ENCODE measurements at places on chromosomes 4 and X.

GRCh38 chr4:14856062-14856933, 146.0 kb upstream of the CPEB2 start:
- no peak for DNase-seq

GRCh38 chr4:4857001-4857808, 2.3 kb upstream of the MSX1 start:
- no peak for DNase-seq

GRCh38 chrX:155544881-155545280, 67.9 kb downstream of the TMLHE start:
- DNase-seq: no peak

- no peak for DNase-seq
These were observed 103.2 kb downstream of the ANXA3 start for GRCh38 chr4:78654807-78655206.

- DNase-seq: no peak
These were observed 35.4 kb upstream of the PAGE4 start for GRCh38 chrX:49793686-49794085.

DNA sequence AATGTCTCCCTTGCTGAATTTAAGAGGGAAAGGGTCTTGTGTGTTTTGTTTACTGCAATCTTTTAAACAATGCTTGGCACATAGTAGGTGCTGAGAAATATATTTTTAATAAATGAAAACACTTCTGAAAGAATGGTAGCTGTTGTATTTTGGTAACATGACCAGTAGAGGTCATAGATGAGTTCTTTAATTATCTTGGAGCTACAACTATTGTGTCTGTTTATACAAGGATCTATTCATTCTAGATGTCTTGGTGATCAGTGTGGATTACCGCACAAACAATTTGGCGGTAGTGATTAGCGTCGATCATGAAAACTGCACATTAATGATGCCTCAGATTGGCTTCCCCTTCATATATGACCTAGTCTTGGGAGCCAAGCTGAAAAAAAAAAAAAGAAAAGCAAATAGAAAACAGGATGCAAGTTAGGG, 21.4 kb upstream of the SCRG1 start:
- DNase-seq: no peak

GRCh38 chr4:154137320-154137905, 348.5 kb upstream of the SFRP2 start:
- no peak for DNase-seq

GRCh38 chrX:147679356-147680005, 232.2 kb upstream of the FMR1 start:
- no peak for DNase-seq

GRCh38 chr4:10554694-10555093, 97.5 kb upstream of the ZNF518B start:
- no peak for DNase-seq

- no peak for DNase-seq
These were observed 2.1 kb upstream of the KDR start for GRCh38 chr4:55127521-55127920.

- no peak for DNase-seq
These were observed 124.4 kb downstream of the RELL1 start for GRCh38 chr4:37561803-37562207.

- no peak for DNase-seq
These were observed 41.6 kb downstream of the EVC2 start for GRCh38 chr4:5666741-5667140.

DNA sequence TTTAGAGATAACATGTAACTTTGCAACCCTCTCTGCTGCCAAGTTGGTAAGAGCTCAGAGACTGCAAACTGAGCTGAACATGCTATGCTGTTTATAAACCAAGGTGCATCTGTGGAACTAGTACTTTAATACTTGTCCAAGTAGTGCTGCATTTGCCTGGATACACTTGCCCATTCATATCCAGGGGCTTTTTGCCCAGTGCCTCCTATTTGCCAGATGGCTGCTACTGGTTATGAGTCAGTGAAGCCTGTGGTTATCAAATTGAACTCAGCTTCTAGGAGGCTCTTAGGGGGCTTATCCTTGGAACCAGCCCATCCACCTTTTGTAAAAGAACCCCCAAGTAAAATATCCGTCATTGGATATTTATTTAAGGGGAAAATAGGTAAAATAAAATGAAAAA, 79.6 kb downstream of the AFF2 start:
- DNase-seq: no peak

DNA sequence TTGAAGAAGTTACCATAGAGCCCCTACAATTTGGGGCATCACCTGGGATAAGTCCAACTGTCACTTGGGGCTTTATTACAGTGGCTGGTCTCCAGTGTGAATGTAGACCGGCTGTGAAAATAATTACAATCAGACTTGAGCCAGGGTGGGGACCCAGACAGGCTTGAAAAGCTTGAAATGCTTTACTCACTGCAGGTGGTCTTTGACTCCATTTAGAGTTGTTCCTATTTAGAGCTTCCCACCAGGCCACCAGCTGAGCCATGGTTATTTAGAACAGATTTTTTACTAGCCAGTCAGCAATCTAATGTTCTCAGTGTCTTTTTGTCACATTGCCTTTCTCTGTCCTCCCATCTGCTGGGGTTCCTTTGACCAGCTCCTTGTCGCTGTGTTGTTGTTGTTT, 5.7 kb downstream of the ARHGAP10 start:
- no peak for DNase-seq

DNA sequence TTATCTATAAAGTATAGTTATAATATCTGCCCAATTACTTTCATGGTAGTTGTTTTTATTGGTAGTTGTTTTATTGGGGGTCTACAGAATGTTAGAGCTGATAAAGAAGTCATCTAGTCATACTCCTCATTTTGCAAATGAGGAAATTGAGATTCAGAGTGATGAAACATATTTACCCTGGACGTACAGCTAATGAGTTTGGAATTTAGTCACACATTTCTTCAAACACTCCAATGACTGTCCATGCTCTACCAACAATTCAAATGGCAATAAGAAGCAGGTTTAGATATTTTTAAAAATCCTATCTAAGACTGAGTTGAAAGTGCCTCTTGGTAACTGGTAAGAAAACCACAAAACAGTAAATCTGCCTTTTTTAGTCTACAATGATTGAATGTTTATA, 98.2 kb downstream of the MAGEC1 start:
- DNase-seq: no peak

DNA sequence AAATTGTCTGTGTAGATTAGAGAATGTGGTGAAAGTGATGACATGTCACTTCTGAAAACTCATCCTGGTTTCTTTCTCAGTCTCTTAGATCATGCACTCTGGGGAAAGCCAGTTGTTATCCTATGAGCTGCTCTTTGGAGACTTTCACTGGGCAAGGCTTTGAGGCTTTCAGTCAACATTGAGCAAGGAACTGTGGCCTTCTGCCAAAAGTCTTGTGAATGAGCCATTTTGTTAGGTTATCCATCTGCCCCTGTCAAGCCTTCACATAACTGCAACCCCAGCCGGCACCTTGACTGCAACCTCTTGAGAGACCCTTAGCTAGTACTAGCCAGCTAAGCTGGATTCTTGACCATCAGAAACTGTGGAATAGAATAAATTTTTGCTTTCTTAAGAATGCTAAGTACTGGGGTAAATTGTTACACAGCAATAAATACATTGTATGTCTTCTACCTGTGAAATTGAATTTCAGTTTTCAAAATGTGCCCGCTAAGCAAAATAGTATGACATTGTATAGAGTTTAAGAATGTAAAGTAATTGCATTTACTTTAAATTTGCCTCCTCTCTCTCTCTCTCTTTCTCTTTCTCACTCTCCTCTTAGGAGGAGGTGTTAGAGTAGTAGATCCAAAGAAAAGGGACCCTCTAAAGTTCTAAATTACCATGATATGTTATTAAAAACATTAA, 1273.0 kb downstream of the RAPGEF2 start:
- DNase-seq: no peak

- DNase-seq: no peak
These were observed 9.0 kb downstream of the FUNDC2 start for GRCh38 chrX:155035688-155036087.

- DNase-seq: no peak
These were observed 91.5 kb upstream of the ZNF827 start for GRCh38 chr4:146029939-146030710.

GRCh38 chrX:46256875-46257274, 288.3 kb downstream of the ZNF674 start:
- no peak for DNase-seq

DNA sequence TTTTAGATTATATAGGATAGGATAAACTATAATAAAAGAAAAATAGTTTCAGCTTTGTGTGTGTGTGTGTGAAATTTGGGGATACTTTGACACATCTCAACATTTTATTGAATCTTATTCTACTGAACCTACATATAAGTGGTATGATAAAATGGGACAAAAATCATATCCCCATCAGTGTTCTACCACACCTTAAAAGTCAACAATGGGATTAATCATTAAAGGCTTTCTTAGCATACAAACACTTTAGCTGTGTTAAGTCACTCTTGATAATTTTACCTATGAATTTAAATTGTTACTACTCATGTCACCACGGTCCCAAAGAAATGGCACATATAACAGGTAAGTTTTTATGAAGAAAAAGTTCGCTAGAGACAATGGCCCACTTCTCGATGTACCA, 37.7 kb upstream of the LRBA start:
- no peak for DNase-seq

DNA sequence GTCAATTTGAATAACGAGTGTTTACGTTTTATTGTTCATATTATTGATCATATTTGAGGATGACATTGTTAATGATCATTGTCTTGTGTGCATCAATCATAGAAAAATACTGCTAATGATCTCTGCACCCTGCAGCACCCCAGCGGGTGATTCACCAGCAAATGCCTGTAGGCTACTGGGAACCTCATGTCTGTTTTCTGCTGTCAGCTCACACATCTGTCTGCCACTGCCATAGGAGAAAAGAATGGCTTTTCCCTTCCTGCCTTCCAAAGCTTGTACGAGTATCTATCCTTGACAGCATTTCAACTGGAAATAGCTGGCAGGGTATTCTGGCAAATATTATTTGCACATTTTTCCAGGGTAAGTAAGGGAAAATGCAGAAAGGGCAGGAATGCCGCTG, 272.1 kb upstream of the TRAM1L1 start:
- no peak for DNase-seq

- DNase-seq: no peak
These were observed 30.4 kb upstream of the LAMP2 start for GRCh38 chrX:120499301-120500072.

DNA sequence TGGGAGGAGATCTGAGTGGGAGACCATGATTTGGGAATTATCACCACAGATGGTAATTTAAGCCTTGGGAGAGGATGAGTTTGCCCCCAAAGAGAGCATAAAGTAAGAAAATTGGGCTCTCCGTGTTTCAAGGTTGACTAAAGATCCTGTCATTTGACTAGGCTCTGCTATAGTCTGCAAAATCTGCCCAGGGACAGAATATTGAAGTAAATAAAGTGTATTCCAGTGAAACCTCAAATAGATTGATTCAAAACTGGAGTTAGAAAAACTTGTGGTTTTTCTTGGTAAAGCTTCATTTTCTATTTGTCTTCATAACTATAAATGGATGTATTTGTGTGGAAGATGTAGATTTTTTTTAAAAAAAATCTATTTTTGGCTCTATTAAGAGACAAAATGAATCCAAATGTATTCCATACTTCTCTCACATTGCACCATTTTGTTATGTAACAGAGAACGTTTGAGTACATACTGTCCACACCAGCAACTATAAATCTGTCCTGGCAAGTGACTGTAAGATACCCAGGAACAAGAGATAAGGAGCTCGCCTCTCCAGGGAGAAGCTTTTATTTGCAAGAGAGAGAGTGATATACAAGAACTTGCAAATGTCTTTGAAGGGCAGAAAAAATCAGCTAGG, 170.2 kb downstream of the CBR4 start:
- no peak for DNase-seq

DNA sequence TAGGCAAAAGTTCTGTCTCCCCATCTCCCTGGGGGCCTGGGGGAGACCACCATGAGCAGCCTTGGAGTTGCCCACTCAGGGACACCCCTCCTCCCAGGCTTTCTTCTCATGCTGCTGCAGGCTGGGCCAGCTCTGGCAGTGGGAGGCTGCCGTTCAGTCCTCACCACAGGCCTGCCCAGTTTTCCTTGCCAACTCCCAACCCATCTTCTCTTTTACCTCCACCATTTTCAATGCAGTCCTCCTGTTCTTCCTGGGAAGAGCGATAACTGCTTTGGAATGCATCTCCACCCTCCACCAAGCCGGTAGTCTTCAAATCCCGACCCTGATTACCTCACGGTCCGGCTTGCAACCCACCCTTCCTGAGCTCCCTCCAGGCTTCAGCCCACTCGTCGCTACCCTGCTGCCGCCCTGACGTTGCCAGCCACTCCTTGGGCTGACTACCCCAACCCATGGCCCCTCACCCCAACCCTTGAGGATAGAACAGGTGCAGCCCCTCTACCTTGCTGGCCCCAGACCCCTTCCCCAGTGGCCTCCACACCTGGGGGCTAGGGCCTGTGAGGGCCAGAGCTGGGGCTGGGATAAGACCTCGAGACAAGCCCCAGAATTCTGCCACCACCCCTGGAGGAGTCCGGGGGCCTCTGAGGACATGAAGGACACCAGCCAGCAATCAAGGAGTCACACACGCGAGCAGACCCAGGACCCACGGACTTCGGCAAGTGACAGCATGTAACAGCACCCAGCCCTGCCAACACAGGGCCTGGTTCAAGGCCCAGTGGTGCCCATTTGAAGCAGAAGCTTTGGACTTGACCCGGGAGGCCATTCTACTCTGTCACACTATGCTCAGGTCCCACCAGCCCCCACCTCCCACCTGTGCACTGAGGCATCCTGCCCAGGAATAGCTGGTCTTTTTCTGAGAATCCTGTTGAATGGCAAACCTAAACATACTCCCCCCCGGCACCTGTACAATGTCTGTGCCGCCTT, 9.2 kb downstream of the WDR1 start:
- no peak for DNase-seq

DNA sequence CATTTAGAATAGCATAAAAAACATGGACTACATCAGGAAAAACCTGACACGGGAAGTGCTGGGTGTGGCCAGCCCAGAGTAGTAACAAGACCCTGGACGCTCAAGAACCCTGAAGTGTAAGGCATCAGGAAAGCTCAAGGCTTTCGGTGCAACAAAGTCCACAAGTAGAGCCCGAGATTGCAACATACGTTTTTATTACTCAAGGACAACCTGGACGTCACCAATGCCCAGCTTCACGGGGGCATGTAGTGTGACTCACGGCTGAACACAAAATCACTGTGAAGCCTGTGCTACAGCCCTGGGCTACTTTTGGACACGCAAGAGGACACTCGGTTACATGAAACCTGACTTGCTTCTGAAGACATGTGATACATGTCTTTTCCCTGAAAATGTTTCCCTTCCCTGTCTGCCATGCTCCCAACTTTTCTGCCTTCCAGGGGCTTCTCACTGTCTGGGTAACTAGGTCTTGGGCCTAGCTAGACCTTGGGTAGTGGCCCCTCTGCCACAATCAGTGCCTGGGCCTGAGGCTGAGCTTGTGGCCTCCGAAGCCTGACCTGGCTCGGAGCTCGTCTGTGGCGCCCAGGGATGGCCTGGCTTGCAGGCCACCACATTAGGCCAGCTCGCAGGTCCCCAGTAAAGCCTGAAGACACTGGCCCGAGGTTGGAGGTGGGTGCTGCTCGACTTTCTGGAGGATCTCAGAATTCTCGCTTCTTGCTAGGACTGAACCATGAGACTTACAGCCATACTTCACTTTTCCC, 9.2 kb downstream of the IRAK1 start:
- no peak for DNase-seq

- peak; percentile 59 for DNase-seq
These were observed at the start of gene GSPT2 for GRCh38 chrX:51743179-51743957. Gene GSPT2, plus strand, starts transcription at chrX:51743442. Its CDS starts 185 bp downstream, at chrX:51743627.

All from NCI-H1417 treated with DMSO at 0.1 percent for 48 hours (cell line).